ENCODE measurements at places on chromosomes 11 and 22. TPM values are rescaled to one million over a fixed set of nuclear protein-coding genes. Genes with fewer than 3 reads are reported as not detected.

MYEOV gene
- total RNA-seq = 0.39 TPM

GLYATL1 gene
- total RNA-seq = not detected

ANO9 gene
- 2.7 TPM for total RNA-seq

ELMOD1 gene
- total RNA-seq = 1.2 TPM

C1QTNF4 gene
- total RNA-seq = not detected

SERPIND1 gene
- total RNA-seq = not detected

ABTB2 gene
- total RNA-seq = 0.13 TPM

TMPRSS5 gene
- 0.13 TPM for total RNA-seq

GRM5 gene
- under 0.01 TPM for total RNA-seq

RNASEH2C gene
- 39.8 TPM for total RNA-seq

TRPM5 gene
- total RNA-seq = not detected

SPON1 gene
- under 0.01 TPM for total RNA-seq

KDM4D gene
- total RNA-seq = 0.39 TPM

C11orf42 gene
- total RNA-seq = not detected

KDELR3 gene
- 32.9 TPM for total RNA-seq

TP53I11 gene
- total RNA-seq = 28.8 TPM

MMP7 gene
- total RNA-seq = 2.1 TPM

NEFH gene
- 0.13 TPM for total RNA-seq

MYH9 gene
- total RNA-seq = 480 TPM

SLC5A1 gene
- total RNA-seq = under 0.01 TPM

KCNK4 gene
- not detected for total RNA-seq

MS4A4A gene
- not detected for total RNA-seq

BCO2 gene
- total RNA-seq = 0.63 TPM

TRIM49 gene
- total RNA-seq = not detected

GALNT18 gene
- 145 TPM for total RNA-seq

SSTR3 gene
- total RNA-seq = not detected

TSGA10IP gene
- total RNA-seq = not detected

RAPSN gene
- total RNA-seq = 0.13 TPM

DTX4 gene
- total RNA-seq = 49.6 TPM

GSTT4 gene
- total RNA-seq = not detected

HEPHL1 gene
- total RNA-seq = not detected

UBQLNL gene
- total RNA-seq = not detected

TEAD1 gene
- total RNA-seq = 26.9 TPM

HIKESHI gene
- total RNA-seq = 55.5 TPM

FGF19 gene
- total RNA-seq = not detected

KCNQ1 gene
- under 0.01 TPM for total RNA-seq

OR51E2 gene
- not detected for total RNA-seq

LMO2 gene
- total RNA-seq = 47.6 TPM

C22orf42 gene
- total RNA-seq = not detected

MYRF gene
- 0.26 TPM for total RNA-seq

ZFTA gene
- 12.9 TPM for total RNA-seq

TIMP3 gene
- 116 TPM for total RNA-seq

RFPL3 gene
- not detected for total RNA-seq

LSP1 gene
- under 0.01 TPM for total RNA-seq

CREB3L1 gene
- under 0.01 TPM for total RNA-seq

OR5A2 gene
- not detected for total RNA-seq

RIMBP3C gene
- total RNA-seq = 0.13 TPM

PRRG4 gene
- total RNA-seq = 1.9 TPM

NR1H3 gene
- 33.0 TPM for total RNA-seq

SCGB1D1 gene
- not detected for total RNA-seq

MMP1 gene
- 425 TPM for total RNA-seq

NAA40 gene
- 8.3 TPM for total RNA-seq

OR5A1 gene
- not detected for total RNA-seq

Measured in dermis microvascular lymphatic vessel endothelial cell (primary cell).